ENCODE measurements at places on chromosomes 3 and 15. TPM values are rescaled to one million over a fixed set of nuclear protein-coding genes. Genes with fewer than 3 reads are reported as not detected.

DNA sequence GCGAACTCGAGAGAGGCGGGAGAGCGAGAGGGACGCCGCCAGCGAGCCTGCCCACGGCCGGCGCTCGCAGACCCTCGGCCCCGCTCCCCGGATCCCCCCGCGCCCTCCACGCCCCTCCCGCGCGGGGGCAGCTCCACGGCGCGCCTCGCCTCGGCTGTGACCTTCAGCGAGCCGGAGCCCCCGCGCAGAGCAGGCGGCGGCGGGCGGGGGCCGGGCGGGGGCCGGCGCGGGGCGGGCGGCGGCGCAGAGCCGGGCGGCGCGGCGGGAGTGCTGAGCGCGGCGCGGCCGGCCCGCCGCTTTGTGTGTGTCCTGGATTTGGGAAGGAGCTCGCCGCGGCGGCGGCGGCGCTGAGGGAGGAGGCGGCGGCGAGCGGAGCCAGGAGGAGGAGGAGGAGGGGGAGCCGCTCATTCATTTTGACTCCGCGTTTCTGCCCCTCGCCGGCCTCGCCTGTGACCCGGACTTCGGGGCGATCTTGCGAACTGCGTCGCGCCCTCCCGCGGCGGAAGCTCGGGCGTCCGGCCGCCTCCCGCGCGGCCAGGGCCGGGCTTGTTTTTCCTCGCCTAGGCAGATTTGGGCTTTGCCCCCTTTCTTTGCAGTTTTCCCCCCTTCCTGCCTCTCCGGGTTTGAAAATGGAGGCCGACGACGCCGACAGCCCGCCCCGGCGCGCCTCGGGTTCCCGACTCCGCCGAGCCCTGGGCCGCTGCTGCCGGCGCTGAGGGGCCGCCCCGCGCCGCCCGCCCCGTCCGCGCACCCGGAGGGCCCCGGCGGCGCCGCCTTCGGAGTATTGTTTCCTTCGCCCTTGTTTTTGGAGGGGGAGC, 524 bp downstream of the IGF1R start:
- peak overlapping the region; percentile 84 for H3K4me3 ChIP-seq
- H3K27ac ChIP-seq: no peak overlapping the region
- peak; percentile 29 for DNase-seq
- peaks cover 8% of the 10 kb centered on the region for H3K36me3 ChIP-seq
- H3K4me1 ChIP-seq: peaks cover 38% of the 10 kb centered on the region
- peaks cover 24% of the 10 kb centered on the region for H3K27me3 ChIP-seq

GRCh38 chr3:107662124-107662507, 139.4 kb downstream of the BBX start:
- H3K27ac ChIP-seq: no peak overlapping the region
- no peaks in the 10 kb centered on the region for H3K36me3 ChIP-seq
- no peak for DNase-seq

DNA sequence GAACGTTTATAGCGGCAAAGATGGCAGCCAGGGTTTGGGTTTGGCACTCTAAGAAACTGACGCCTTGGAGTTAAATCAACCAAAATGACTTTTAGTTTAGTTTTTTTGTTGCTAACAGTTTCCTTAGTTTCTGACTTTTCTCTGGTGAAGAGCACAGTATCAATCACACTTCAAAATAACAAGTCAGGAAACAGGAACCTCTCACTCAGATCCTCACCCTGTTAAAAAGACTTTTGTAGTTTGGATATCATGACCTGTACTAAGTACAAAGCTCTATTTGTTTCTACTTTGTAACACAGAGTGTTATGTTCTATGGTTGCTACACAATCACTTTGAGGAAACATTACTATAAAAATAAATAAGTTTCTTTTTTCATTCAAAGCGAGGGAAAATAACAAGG, 51.1 kb downstream of the ATP10A start:
- H3K27me3 ChIP-seq: peaks cover 38% of the 10 kb centered on the region
- H3K4me1 ChIP-seq: peaks cover 12% of the 10 kb centered on the region
- no peak for DNase-seq

- no peaks in the 10 kb centered on the region for H3K4me1 ChIP-seq
- H3K36me3 ChIP-seq: peaks cover 53% of the 10 kb centered on the region
- peak overlapping the region; percentile 67 for H3K27ac ChIP-seq
- no peaks in the 10 kb centered on the region for H3K27me3 ChIP-seq
- DNase-seq: peak; percentile 59
These were observed 14.1 kb upstream of the CXCR6 start for GRCh38 chr3:45929042-45929679.

DNA sequence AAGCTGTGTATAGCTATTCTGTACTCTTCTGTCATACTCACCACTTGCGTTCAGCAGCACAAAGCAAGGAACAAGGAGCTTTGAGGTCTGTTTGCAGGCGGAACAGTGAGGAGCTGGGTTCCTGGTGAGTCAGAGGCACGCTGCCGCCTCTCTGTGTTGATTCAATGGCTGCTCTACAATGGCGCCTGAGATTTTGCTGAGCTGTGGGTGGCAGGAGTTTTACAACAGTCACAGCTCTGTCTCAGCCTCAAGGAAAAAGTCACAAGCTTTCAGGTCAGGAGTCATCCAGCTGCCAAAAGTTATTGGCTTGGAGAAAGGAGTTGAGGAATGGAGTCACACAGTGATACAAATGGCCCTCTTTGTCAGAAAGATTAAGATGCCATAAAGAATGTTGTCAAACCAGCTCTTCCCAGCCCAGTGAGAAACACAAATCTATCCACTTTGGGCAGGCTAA, 98.1 kb downstream of the SSR3 start:
- no peak overlapping the region for H3K4me3 ChIP-seq
- peaks cover 11% of the 10 kb centered on the region for H3K27me3 ChIP-seq
- H3K4me1 ChIP-seq: peaks cover 5% of the 10 kb centered on the region
- H3K36me3 ChIP-seq: no peaks in the 10 kb centered on the region
- no peak overlapping the region for H3K27ac ChIP-seq
- DNase-seq: no peak

MED12L gene
- polyA plus RNA-seq: 0.23 TPM

CHST13 gene
- polyA plus RNA-seq: not detected

CPNE9 gene
- not detected for polyA plus RNA-seq

CYP1A1 gene
- not detected for polyA plus RNA-seq

ZNF80 gene
- not detected for polyA plus RNA-seq

TEX55 gene
- polyA plus RNA-seq: not detected

MKRN2OS gene
- polyA plus RNA-seq: not detected

MORC1 gene
- polyA plus RNA-seq: not detected

BRK1 gene
- polyA plus RNA-seq: 281 TPM

GOLGA8G gene
- polyA plus RNA-seq: not detected

DBR1 gene
- polyA plus RNA-seq: 14.3 TPM

CCR4 gene
- 0.08 TPM for polyA plus RNA-seq

STT3B gene
- polyA plus RNA-seq: 80.3 TPM

TCTA gene
- polyA plus RNA-seq: 55.5 TPM

ATP13A5 gene
- not detected for polyA plus RNA-seq

WDR5B gene
- 2.7 TPM for polyA plus RNA-seq
